ENCODE measurements at places on chromosomes 5 and 9.
A peak's percentile ranks its signal among the peaks of the same experiment; 100 is the strongest.

DNA sequence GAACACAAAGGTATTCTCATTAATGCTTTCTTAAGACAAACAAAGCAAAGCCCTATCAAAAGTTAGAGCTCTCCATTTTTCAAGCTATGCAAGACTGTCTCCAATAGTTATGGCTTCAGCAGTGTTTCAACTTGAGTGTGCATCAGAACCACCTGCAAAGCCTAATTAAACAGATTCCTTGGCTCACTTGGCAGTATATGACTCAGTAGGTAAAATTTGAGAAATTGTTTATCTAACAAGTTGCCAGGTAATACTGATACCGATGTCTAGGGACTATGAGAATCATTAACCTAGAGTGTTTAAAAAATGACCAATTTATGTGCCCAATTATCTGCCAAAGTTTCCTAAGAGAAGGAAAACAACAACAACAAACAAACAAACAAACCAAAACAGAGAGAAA is 60.3 kb upstream of the PARP8 start:
- no peak for DNase-seq

DNA sequence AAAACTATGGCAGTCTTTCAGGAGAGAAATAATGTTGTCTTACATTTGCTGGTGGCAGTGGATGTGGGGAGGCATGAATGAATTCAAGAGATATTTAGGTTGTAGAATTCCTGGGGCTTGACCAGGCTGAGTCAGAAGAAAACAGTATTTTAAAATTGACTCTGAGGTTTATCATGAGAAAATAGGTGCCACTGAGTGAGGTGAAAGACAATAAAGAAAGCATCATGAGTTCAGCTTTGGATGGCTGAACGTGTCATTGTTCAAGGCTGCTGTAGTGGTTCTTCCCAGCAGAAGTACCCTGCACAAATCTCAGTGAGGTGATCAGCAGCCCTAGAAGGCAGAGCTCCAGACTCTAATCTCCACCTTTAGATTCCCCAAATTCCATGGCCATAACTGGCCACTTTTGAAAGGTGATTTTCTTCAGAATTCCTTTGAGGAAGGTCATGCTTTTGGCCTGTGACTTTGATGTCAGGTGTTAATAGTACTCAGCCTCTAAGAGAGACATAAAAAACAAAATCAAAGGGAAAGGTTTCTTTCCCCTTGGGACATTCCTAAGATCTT is 395.4 kb downstream of the NTRK2 start:
- DNase-seq = no peak

GRCh38 chr5:148747536-148747906 is 78.9 kb upstream of the ADRB2 start:
- DNase-seq = no peak

- no peak for DNase-seq
These were observed 3.6 kb upstream of the UIMC1 start for GRCh38 chr5:177010153-177010552.

DNA sequence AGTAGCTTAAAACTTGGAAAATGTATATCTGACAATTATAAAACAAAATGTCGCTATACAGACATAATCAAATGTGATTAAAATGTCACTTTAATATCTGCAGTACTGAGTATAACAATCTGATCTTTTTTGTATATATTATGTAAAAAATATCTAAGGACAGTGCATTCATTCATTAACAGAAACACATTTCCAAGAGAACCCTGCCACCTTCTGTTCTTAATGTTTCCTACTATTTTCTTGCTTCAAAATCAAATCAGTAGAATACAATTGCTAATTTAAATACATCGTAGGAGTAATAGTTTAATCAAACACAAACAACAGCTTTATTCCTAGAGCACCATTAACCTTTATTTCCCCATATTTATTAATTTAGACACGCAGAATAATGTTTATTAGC is 142.6 kb upstream of the ST8SIA4 start:
- no peak for DNase-seq

DNA sequence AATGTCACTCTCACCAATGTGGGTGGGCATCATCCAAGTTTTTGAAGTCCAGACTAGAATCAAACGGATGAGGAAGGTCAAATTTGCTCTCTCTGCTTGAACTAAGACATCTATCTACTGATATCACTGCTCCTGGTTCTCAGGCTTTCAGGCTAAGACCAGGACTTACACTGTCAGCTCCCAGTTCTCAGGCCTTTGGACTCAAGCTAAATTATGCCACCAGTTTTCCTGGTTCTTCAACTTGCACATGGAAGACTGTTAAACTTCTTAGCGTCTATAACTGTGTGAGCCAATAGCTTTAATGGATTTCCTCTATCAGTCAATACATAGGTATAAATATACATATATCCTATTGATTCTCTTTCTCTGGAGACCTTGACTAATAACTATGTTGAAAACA is 35.3 kb downstream of the LYRM7 start:
- DNase-seq = no peak

DNA sequence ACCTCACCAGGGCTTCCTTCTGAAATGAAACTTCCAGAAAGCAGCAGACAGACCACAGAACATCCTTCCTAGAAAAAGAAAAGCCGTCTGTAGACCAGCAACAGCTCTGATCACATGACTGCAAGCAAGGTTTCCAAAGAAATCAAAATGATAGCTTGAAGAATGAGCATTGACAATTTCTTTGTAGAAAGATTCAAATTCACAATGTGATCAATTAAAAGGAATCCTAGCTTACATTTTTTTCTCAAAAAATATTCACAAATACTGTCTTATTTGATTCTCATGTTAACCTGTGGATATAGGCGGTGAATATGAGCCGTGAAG is 144.9 kb downstream of the MTX3 start:
- DNase-seq = no peak

DNA sequence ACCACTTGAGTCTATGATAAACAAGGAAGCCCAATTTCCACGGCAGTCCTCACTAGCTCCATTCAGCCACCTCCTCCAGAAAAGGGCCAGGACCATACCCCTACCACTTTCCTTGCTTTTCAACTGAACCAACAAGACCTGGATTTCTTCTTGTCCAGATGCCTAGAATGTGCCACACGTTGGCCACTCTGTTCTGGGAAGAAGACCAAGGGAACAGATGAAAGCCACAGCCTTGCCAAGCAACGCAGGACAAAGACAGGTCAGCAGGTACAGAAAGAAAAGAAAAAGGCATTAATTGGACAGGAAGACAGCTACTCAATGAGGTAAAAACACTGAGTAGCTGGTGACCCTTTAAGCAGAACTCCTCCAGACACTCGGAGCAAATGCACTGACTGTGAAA is 2.2 kb downstream of the CCNJL start:
- DNase-seq = no peak

DNA sequence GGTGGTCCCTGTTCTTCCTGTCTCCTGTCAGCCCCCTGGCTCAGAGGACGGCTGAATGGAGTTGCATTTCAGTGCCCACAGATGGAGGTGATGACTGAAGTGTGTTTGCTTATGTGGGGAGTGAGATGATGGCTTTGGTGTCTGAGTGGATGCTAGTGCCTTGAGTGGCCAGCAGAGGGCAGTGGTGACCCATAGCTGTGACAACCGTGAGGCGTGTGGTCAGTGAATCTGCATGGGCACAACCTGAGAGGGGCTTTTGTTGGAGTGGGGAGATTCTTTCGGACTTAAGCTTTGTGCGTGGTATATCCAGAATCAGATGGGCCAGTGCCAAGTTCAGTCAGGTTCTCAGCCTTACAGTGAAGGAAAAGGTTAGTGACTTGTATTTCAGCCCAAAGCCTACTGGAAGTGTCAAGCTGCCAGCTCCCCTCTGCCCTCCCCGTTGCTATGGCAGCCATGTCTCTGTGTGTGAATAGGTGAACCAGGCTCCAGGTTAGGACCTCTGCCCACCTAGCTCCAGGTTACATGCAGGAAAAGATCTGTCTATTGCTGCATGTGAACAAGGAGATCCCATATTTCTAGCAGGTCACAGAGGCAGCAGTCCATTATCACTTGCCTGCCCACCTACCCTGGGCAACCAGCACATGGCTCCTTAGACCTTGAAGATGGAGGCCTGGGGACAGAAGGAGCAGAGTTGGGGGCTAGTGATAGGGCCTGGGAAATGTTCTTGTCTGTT is 14.7 kb upstream of the CXXC5 start:
- no peak for DNase-seq

DNA sequence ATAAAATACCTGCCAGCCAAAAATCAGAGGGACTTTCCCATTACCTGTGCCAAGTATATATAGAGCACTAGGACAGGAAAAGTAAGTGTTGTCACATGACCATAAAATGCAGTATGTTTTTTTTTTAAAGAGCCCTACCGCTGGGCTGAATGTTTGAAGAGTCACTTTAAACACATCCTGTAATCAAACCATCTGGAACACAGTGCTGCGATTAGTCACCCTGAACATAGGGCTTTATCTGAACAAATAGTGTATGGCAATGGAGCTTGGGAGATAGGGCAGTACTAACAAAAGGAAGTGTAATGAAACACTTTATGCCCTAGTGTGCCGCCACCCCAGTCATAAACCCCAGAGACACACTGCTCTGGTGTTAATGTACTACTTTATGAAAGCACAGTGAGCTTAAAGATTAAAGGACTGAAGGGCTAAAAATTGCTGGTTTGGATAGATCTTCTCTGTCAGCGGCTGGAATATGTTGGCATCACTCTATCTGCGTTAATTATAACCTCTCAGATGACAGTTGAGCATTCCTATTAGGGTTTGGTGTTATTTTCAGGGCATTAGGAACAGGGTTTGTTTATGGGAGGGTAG is 90.4 kb downstream of the ZNF608 start:
- peak; percentile 99 for DNase-seq

- peak; percentile 1 for DNase-seq
These were observed 66.0 kb upstream of the CAMK4 start for GRCh38 chr5:111158105-111158744.

DNA sequence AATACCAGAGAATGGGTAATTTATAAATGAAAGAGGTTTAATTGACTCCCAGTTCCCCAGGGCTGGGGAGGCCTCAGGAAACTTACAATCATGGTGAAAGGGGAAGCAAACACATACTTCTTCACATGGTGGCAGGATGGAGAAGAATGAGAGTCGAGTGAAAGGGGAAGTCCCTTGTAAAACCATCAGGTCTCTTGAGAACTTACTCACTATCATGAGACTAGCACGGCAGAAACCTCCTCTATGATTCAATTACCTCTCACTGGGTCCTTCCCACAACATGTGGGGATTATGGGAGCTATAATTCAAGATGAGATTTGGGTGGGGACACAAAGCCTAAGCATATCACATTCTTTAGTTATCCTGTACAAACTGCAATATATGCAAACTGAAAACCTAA is 609.4 kb downstream of the MTRR start:
- no peak for DNase-seq

DNA sequence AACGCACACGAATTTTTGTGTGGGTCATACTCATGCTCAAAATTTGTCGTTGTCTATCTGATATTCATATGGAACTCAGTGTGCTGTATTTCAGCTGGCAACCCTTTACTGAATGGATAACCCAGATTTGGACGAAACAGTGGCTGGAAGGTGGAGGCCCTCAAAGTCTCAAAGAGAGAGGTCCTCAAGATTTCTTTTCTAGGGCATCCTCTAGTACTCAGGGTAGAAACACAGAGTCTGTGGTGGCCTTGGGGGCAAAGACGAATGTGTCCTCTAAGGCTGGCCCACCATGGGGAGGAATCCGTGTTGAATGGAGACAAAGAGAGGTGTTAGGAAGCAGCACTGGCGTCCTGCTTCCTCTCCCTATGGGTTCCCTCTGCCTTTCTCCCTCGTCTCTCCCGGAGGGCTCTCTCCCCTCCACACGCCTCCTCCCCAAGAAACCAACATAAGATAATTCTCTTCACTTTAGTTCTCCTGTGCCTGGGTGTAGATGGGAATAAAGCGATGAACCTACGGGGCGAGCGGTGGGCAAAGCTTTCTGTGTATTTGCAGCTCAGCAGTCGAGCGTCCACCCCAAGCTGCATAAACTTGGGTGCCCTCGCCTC is 333.7 kb downstream of the CWC27 start:
- DNase-seq = no peak

DNA sequence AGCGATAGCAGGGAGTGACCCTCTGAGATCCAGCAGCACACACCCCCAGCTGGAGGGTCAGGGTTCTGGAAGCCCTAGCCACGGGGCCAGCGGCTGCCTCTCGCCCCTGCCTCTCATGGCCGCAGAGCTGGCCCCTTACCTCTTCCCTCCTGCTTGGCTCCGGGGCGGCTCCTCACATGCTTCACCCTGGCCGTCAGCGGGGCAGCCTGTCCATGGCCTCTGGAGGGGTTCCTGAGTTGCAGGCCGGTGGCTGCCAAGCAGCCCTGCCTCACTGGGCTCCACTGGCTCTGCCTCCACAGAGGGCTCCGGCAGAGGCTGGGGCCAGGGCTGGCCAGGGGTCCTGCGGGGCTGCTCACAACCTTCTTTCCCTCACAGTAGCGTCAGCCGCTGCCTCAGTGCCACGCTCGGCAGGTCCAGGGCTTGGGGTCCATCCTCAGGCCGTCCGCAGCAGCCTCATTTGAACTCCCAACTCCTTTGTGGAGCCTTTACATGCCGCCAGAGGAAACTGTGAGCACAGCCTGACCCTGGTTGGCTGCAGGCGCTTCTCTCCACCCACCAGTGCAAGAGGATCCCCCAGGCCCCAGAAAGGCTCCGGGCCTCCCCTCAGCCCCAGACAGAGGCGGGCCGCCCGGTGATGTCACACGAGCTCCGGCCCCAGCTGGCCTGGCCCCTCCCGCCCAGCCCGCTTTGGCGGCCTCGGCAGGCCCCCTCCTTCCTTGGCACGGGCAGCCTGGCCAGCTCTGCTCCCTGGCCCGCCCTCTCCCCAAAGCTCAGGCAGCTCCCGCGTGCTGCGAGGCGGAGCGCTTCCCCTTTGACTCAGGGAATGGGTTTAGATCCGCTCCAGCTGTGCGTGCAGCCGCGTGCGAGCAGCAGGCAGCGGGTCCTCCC is at the start of gene ANGPTL2:
TSS of gene ANGPTL2 (minus strand) at position 460 of the 888 bp plus-strand sequence. CDS start 13,904 bp downstream, outside the sequence.
- DNase-seq = no peak

DNA sequence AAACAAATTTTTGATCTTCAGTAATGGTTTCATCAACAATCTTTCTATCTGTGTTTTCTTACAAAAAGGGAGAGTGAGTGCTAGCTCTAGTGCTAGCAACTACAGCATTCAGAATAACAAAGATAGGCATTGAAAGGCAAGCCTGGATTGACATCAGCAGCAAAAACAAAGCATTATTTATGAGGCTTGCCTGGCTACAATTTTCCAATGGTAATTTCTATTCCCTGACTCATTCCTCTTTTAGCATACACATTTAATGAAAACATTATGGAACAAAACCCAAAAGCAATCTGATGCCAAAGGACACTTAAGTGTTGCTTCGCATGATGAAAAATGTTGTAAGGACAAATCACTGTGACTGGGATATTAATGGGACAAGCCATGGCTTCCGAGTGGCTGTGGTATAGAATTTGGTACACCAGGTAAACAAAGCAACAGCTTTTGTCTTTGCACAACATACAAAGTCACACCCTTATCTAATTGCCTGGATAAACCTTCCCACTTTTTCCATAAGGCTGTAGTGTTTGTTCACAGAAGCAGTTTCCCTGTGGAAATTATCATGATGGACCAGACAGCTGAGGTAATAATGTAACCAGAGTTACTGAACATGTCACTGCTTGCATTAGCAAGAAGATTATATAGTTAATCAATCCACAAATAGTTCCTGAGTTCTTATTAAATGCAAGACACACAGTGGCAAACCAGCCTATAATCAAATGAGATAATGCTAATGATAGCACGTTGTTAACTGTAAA is 179.8 kb upstream of the EDIL3 start:
- DNase-seq = peak; percentile 17

- no peak for DNase-seq
These were observed at the start of gene RANBP3L for GRCh38 chr5:36301858-36302603. TSS of gene RANBP3L (minus strand) at chr5:36301902. CDS start at chr5:36301416, 486 bp downstream.

All from NCI-H2081 treated with DMSO at 0.1 percent for 48 hours (cell line).